ENCODE measurements at places on chromosomes 3 and 15.

DNA sequence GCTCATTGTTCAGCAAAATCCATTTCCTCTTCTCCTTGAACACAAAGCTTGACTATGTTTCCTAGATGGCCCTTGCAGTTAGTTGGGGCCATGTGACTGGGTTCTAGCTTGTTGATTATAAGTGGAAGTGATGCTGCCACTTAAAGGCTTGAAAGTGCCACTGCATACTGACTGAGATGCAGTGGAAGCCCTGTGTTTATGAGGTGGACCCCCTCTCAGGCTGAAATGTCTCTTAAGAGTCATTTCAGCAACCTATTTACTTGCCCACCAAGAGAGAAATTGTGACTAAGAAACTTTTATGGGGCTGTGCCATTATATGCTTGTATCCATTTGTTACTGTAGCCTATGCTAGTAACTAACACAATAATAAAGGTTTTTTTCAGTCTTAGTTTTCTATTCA lies 8.4 kb upstream of the ANP32A start:
- peak; percentile 61 for DNase-seq

- no peak for DNase-seq
Measured at GRCh38 chr3:190088890-190089289, 31.8 kb downstream of the P3H2 start.

DNA sequence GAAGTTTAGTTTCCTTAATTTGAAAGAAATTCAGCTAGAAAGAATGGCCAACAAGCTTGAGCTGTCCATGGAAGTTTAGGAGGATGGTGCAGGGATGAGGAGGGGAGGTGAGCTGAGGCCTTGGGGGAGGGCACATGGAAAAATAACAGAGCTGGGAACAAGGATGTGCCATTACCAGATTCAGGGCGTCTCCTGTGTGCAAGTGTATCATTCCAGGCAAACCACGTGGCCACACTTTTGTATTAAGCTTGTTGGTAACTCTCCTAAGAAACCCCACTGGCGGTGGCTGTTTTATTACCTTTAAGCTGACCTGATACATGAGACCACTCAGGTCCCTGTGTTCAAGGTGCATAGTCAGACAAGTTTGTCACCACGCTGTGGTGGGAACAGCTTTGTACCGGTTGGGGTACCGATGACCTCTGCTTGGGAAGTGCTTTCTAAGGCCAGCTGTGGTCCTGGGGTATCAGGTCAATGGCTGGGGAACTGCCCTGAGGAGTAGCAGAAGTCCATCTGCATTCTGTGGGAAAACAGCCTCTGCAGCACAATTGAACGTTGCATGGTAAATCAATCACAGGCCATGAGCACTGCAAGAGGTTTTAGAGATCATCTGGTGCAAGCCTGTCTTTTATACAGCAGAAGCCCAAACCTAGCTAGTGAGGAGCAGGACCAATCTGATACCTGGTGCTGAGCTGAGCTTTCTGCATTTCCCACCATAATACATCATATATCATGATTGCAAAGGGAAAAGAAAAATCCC lies 235.5 kb downstream of the THSD4 start:
- DNase-seq, result no peak

DNA sequence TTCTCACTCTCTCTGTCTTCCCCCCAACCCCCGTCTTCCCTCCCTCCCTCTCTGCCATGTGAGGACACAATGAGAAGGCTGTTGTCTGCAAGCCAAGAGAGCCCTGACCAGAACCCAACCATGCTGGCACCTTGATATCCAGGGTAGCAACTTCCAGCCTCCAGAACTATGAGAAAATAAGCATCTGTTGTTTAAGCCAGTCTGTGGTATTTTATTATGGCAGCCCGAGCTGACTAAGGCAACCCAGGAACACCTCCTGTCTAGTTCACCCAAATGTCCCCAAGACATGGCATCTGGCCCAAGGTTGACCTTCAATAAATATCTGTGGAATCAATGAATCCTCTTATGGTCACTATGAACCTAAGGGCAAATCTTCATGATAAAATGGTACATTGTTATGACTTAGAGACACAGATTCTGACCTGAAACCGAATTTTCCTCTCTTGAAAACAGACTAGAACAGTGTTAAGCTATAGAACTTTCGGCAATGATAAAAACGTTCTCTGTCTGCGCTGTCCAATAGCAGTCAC lies 26.5 kb downstream of the RFTN1 start:
- no peak for DNase-seq

DNA sequence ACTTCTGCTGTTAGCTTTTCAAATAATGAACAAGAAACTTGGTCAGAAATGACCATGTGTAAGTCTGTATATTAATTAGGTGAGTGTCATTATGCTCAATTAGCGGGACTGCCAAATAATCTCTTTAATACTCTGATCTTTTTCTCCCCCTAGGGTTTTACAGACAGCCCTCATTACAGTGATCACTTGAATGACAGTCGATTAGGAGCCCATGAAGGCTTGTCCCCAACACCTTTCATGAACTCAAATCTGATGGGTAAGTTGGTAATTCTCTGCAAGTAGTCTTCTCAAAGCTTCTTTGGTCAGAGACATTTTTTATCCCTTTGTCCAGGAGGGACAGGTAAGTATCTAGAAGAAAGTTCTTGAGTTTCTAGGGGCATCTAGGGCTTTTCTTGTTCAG lies 173.2 kb downstream of the TCF12 start:
- no peak for DNase-seq

GRCh38 chr15:27989427-27989826 lies 109.7 kb downstream of the OCA2 start:
- no peak for DNase-seq

DNA sequence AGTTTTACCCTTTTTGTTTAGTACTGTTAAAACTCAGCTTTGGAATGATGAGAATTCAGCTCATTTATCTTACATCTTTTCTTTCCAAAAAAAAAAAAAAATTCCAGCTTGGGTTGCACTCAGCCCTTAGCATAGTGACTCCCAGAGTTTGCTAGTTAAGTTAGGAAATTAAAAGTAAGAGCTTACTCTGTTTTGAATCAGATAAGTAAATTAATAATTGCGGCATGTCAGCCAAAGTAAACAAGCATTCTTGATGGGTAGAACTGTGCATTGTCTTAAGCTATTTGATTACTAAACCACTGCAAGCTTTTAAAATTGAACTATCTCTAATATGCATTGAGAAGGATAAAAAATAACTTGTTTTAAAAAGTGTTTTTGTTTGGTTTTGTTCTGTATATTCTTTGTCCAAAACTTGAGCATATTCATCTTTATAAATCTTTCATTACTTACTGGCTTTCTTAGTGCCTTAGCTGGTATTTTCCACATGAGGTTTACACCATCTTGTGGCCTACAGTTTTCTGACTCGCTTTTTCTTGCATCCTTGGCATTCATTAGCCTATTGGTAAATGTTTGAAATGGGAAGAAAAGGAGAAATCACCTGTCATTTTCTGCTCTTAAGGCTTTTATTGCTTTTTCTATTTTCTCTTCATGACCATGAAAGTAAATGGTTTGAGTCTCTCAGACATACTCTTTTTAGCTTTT lies 107.6 kb downstream of the FILIP1L start:
- DNase-seq, result no peak

GRCh38 chr15:56871867-56872266 lies 46.6 kb upstream of the TCF12 start:
- no peak for DNase-seq

- DNase-seq, result no peak
Measured at GRCh38 chr3:123859177-123859576, 25.0 kb downstream of the MYLK start.

DNA sequence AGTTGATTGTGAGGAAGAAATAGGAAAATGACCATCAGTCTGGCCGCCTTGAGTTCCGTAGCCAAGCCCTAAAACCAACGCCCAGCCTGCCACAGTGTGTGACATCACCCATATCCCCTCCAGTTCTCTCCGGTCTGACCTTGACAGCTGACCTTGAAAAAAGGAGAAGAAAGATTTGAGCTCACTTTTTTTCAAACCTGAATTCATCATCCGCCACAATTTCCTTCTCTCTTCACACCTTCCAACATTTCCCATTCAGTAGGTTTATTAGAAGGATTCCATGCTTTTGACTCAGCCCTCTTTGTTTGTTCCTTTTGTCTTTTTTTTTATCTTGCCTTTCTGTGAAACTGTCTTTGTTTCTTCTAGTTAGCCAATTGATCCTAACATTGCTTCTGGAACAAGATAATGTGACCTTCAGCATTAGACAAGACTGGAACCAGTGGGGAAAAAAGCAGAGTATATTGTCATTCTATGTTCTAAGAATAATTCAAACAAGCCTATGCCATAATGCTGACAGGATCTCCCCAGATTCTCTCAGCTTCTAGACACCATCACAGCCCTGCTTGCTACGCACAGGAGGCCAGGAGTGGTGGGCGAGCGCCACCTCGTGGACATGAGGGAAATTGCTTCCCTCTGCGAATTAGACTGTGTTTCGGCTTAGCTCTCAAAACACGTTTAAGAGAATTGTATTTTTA lies 283.1 kb downstream of the FGF12 start:
- peak; percentile 57 for DNase-seq

GRCh38 chr15:91942720-91943394 lies 89.3 kb downstream of the SLCO3A1 start:
- peak; percentile 74 for DNase-seq

- no peak for DNase-seq
Measured at GRCh38 chr15:29278436-29279105, 8.9 kb upstream of the NSMCE3 start.

- no peak for DNase-seq
Measured at GRCh38 chr3:28891485-28891884, 389.4 kb upstream of the RBMS3 start.

- no peak for DNase-seq
Measured at GRCh38 chr15:36970522-36970921, 129.8 kb downstream of the MEIS2 start.

GRCh38 chr3:135238236-135238830 lies 443.3 kb downstream of the EPHB1 start:
- no peak for DNase-seq

- no peak for DNase-seq
Measured at GRCh38 chr3:8888301-8888915, 74.9 kb downstream of the RAD18 start.
